AG08396 (cell line): ENCODE measurements at places on chromosomes 12 and 14.

GRCh38 chr14:79278798-79279644 is 932.3 kb downstream of the DIO2 start:
- peak; percentile 83 for DNase-seq

GRCh38 chr12:73266206-73266605 is 994.0 kb downstream of the TRHDE start:
- DNase-seq: no peak

DNA sequence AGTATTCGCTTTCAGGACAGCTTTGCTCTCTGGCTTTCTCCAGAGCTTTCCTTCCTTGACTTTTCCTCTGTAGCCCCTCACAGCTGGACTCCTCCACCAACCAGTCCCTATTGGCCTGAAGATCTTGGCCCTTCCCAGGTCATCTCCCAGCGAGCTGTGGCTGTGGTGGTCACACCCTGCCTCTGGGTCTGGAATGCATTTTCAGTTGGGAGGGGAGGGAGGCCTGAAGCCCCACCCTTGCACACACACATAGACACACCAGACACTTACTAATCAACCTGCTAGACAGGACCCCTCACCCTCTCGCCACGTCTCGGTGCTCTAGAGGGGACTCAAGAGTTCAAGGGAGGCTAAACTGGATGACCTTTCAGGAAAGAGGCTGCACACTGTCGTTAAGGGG is 13.9 kb downstream of the JDP2 start:
- no peak for DNase-seq

GRCh38 chr14:93161411-93161940 is 23.2 kb downstream of the MOAP1 start:
- DNase-seq: no peak

DNA sequence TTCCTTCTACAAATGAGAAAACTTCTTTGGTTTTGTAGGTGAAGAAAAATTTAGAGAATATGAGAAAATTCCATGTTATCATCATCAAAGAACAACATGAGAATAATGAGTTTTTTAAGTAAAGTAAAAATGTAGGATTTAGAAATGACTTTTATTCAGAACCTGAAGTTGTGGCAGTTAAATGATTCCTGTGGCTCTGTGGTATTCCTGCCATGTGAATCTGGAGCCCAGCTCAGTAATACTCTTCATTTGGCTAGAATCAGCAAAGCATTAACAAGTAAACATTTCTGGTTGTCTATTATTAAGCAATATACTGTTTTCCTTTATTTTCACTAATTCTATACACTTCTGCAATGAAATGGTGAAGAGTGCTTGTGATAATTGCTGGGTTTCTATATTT is 95.6 kb upstream of the E2F7 start:
- DNase-seq: no peak

DNA sequence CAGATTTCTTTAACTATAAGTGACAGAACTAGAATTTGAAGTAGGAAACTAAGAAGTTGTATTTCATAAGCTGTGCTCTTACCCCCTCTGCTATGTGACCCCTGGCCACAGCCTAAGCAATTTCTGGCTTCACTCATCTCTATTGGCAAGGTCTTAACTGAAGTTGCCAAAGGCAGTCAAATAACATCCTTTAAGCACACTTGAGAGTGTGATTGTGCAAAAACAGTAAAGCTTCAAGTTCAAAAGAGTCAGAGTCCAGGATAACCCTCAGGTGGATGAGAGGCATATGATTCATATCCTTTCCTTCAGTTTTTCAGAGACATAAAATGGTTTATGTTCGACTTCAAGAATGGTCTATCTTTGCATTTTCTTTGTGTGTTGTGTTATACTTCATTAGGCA is 45.2 kb downstream of the GRIP1 start:
- no peak for DNase-seq
